ENCODE measurements at places on chromosomes 5 and 9. TPM values are rescaled to one million over a fixed set of nuclear protein-coding genes. Genes with fewer than 3 reads are reported as not detected.

FCHO2 gene
- total RNA-seq: 25.3 TPM

DOCK2 gene
- total RNA-seq: 1.4 TPM

ZNF79 gene
- total RNA-seq: 5.4 TPM

ADAM19 gene
- total RNA-seq: 3.5 TPM

BBLN gene
- total RNA-seq: 48.5 TPM

PCDHGA9 gene
- 0.15 TPM for total RNA-seq

CEL gene
- total RNA-seq: 4.3 TPM

RAB3C gene
- total RNA-seq: not detected

SPINK7 gene
- total RNA-seq: not detected

IL13 gene
- total RNA-seq: not detected

TRIO gene
- 349 TPM for total RNA-seq

DMRT2 gene
- not detected for total RNA-seq

CAMK2A gene
- total RNA-seq: 0.51 TPM

CARD6 gene
- total RNA-seq: 0.49 TPM

MEIKIN gene
- total RNA-seq: not detected

SPTLC1 gene
- total RNA-seq: 58.8 TPM

SLC25A2 gene
- total RNA-seq: 0.28 TPM

INSL6 gene
- total RNA-seq: not detected

SPATA31C1 gene
- not detected for total RNA-seq

MVB12B gene
- total RNA-seq: 9.4 TPM

ANKRD20A1 gene
- 1.9 TPM for total RNA-seq

FBXO38 gene
- 34.5 TPM for total RNA-seq

SLC1A3 gene
- total RNA-seq: 0.13 TPM

FOXD4L5 gene
- 0.08 TPM for total RNA-seq

RASGEF1C gene
- total RNA-seq: 0.49 TPM

NOL8 gene
- 30.6 TPM for total RNA-seq

CNOT6 gene
- total RNA-seq: 32.8 TPM

IL3 gene
- total RNA-seq: not detected

PLEKHG4B gene
- 8.9 TPM for total RNA-seq

MTX3 gene
- total RNA-seq: 18.1 TPM

SPOCK1 gene
- total RNA-seq: 15.6 TPM

WDR38 gene
- not detected for total RNA-seq

LHX3 gene
- total RNA-seq: 0.13 TPM

CERCAM gene
- total RNA-seq: 11.3 TPM

TLX3 gene
- total RNA-seq: not detected

QRFP gene
- total RNA-seq: not detected

AK8 gene
- total RNA-seq: 0.39 TPM

GCNT4 gene
- total RNA-seq: 0.33 TPM

FOXI1 gene
- 0.44 TPM for total RNA-seq

ZDHHC11B gene
- total RNA-seq: 1.4 TPM

SLC6A18 gene
- not detected for total RNA-seq

THBS4 gene
- total RNA-seq: 0.31 TPM

RFK gene
- total RNA-seq: 33.2 TPM

TNPO1 gene
- 169 TPM for total RNA-seq

NRARP gene
- 16.9 TPM for total RNA-seq

AGGF1 gene
- total RNA-seq: 23.1 TPM

PRKACG gene
- total RNA-seq: not detected

COL23A1 gene
- total RNA-seq: 0.05 TPM

CRB2 gene
- total RNA-seq: 0.05 TPM

PRRX2 gene
- 6.3 TPM for total RNA-seq

IFNA2 gene
- total RNA-seq: not detected

VCP gene
- total RNA-seq: 472 TPM

GOLGA1 gene
- total RNA-seq: 15.5 TPM

RGS7BP gene
- not detected for total RNA-seq

BARHL1 gene
- not detected for total RNA-seq

Measured in Panc1 (cell line).